ENCODE measurements at places on chromosomes 13 and 19.

- ATAC-seq = peak; percentile 53
These were observed 44.0 kb downstream of the BRD4 start for GRCh38 chr19:15288146-15288963.

DNA sequence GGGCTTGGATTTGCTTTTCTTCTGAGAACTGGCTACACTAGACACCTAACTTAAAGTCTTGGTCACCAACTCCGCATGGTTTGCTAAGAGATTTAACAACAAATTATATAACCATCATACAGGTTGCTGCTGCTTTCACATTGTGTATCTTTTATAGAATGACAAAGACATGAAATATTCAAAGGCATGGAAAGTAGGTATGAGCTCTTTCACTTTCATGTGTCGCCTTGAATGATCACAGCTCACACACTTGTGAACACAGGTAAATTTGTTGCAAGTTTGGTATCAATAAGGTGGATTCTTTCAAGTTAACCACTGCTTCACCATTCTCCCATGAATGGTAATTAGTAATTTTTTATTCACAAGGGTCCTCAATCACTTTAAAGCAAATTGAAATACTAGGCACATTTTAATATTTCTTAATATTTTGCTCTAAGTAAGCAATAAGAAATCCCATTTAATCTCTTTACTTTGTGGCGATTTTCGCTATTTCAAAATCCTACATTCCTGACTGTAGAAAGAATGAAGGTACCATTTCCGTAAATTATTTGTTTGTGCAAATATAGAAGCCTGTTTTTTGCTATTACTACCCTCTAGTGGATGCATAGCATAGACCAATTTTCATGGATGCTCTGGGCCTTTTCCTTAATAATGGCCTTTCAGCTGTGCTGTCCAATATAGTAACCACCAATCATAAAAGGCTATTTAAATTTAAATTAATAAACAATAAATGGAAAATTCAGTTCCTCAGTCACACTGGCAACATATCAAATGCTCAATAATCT is 45.5 kb upstream of the FREM2 start:
- ATAC-seq = no peak

DNA sequence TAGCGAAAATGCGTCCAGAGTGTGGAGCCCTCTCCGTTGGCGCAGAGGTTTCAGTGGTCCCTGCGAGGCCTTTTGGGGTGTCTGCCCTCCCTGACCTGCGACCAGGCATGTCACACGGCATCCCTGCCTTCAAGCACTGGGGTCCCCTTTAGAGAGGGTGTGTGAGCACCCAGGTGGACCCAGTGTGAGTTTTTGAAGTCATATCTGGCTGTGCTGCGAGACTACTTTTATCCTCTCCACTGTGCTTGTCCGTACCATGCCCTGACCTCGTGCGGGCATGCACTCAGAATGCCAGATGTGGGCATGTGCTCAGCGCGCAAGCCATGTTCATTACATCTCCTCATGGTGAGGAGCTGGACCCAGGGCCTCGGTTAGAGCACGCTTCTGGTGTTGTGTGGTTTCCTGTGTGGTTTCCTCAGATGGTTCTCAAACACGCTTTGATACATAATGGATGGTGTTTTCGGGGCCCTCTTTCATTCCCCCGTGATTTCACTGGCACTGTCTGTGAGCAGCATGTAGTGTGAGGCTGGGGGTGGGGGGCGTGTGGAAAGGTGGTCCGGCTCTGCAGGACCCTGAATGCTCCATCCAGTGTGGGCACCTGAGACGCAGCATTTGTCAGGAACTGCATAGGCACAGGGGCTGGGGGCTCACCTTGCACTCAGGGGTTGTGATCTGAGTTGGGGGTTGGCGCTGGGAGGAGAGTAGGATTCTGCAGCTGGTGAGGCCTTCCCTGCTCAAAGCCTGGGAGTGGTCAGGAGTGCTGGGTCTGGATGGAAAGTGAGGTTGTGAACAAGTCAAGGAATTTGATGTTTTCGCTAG is 2.3 kb downstream of the TFDP1 start:
- no peak for ATAC-seq

DNA sequence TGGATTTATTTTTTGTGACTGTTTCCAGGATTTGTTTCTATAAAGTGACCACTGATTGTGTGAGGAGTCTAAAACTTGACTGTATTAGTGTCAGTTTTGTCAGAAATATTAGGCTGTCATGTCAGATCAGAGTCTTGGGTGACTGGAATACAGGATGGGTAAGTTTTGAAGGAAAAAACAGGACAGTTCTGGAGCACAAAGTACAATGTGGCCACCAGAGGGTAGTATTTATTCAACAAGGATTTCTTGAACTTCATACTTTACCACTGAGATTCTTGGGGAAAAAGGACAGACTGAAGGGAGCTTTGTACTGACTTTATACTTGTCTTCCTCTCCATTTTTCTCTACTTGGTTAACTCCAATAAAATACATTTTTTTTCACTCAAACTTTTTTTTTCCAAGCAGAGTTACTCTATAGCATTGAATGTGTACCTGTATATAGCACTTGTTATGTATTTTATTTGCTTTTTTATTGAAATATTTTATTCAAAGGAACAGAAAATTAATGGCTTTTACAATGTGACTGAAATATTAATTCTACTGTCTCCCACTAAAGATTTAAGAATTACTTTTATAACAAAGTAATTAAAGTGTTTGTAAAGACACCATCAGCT is 51.1 kb downstream of the LMO7 start:
- ATAC-seq = no peak

DNA sequence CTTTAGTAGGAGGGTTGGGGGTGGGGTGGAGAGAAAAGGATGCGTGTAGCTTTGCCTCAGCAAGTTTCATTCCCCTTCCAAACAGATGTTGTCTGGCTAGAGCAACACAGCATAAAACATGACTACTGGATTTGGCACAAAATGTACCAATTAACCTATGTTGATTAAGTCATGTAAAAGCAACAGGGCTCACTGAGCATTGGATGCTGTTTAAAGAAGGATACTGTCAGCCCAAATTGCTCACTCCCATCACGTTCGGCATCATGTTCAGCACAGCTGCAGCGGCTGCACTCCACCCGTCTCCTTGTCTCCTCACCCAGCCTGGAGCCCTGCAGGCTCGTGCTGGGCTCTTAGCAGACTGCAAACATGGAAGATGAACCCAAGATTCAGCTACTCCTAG is 77.5 kb downstream of the DLEU7 start:
- ATAC-seq = no peak

- no peak for ATAC-seq
These were observed 42.5 kb downstream of the CELF5 start for GRCh38 chr19:3266792-3267514.
